Right atrium auricular region (tissue), 2 donors: ENCODE measurements at places on chromosomes 3 and 15. TPM values are rescaled to one million over a fixed set of nuclear protein-coding genes. Genes with fewer than 3 reads are reported as not detected.

DNA sequence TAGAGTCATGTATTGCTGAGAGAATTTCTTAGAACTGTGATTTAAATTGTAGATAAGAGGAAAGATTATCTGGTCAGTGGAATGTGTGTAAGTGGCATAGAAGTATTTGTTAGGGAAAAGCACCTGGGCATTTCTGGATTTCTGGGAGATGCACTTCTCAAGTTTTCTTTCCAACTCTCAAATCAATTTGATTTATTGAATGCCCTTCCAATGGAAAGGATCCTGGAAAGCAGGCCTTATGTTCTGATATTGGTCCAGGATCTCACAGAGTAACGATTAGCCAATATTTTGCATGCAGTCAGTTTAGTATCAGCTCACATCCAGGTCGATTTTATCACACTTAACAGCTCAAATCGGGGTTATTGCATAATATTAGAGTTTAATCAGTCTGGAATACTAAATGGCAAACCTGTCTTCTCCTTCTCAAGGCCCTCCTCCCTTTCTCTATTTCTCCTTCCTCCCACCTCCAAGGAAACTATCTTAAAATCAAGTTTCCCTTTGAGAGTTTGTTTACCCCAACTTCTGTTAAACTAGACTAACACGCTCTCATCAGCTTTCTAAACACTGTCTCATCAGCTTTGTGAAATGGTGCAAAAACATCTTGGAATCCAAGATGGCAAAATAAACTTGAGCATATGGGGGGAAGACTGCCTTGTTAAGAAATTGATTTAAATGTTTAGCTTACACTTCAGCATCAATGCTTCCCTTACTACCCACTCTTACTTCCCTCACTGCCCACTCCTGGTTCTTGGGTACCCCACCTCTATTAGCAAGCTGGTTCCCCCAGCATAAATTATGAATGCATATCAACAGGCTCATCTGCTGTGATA is 9.5 kb downstream of the SOX2 start:
- no peaks in the 10 kb centered on the region for H3K36me3 ChIP-seq
- H3K4me3 ChIP-seq = no peak overlapping the region
- peaks cover 76% of the 10 kb centered on the region for H3K27me3 ChIP-seq
- no peaks in the 10 kb centered on the region for H3K4me1 ChIP-seq
- no peak overlapping the region for H3K27ac ChIP-seq

- no peak for DNase-seq
- no peaks in the 10 kb centered on the region for H3K27me3 ChIP-seq
- no peak overlapping the region for H3K27ac ChIP-seq
- no peak overlapping the region for H3K4me3 ChIP-seq
- no peaks in the 10 kb centered on the region for H3K36me3 ChIP-seq
Measured at GRCh38 chr3:134754768-134755559, 40.1 kb upstream of the EPHB1 start.

DNA sequence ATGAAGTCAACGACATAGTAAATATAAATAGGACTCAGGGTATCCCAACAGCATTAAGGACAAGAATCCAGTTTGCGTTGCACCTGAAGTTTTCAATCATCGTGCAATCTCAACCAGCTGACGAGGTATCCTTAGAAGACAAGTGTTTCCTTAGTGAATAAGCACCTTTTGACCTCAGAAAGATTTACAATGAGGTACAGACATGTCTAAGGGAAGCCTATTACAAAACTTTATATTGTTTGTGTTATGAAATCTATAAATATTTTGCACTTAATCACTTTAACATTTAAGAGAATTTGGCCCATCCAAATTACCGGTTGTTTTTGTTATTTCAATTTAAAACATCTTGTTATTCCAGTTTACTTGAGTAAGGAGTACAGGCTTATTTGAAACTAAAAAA is 64.9 kb upstream of the PRICKLE2 start:
- H3K27me3 ChIP-seq = no peaks in the 10 kb centered on the region
- no peaks in the 10 kb centered on the region for H3K4me1 ChIP-seq
- no peaks in the 10 kb centered on the region for H3K36me3 ChIP-seq
- no peak for DNase-seq
- no peak overlapping the region for H3K4me3 ChIP-seq

DNA sequence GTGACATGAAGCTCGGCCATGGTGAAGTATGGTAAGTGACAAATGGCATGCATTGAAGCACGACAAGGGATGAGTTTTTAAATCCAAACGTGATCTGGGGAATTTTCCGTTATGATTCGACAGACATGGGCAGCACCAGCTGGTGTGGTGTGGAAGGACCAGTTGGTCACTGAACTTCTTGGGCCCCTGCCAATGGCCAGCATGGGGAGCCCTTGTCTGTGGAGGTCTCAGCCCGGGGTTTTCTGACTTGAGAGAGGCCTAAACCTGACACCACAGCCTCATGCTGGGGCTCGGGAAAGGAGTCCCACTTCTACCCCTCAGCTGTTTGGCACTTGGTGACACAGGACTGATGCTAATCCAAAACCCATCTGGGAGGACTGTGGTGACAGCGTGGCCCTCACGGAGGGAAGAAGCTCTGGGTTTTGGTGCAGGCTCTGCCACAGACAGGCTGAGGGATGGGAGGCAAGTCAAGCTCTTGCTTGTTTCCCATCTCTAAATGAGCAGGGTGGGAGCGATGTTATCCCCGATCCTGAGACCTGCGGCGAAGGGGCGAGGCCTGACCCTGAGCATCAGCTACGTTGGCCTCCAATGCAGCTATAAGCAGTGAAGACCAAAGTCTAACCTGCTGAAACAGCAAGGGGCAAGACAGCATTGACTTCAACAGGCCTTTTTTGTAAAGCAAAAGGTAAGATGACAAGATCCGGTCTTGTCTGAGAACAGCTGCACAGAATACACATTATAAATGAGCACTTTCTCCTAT is 69.5 kb downstream of the ATP1B3 start:
- DNase-seq = no peak
- H3K4me3 ChIP-seq = no peak overlapping the region
- H3K27ac ChIP-seq = no peak overlapping the region
- H3K27me3 ChIP-seq = no peaks in the 10 kb centered on the region
- H3K36me3 ChIP-seq = no peaks in the 10 kb centered on the region
- no peaks in the 10 kb centered on the region for H3K4me1 ChIP-seq

CADPS gene
- 48.2 TPM for total RNA-seq

- H3K4me3 ChIP-seq = no peak overlapping the region
- no peaks in the 10 kb centered on the region for H3K27me3 ChIP-seq
- no peak for DNase-seq
- H3K27ac ChIP-seq = no peak overlapping the region
Measured at GRCh38 chr15:64185146-64185911, 22.5 kb upstream of the PPIB start.

DNA sequence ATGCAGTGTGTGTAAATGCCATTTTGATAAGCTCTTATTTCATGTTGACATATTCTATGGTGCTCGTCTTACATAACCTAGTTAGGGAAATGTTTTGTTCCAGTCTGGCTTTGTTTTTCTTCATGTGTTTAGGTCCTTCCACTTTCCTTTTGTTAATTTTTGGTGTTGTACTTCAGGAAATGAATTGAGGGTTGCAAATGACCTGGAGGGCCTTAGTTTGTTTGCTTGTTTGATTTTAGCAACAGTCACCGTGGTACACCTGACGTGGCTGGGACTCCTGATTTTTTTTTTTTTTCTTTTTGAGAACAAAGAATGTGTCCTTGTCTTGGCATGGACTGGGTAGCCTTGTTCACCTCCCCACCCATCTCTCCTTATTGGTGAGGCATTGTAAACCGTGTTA is 114.8 kb downstream of the IGF1R start:
- peak overlapping the region; percentile 31 for H3K27ac ChIP-seq
- H3K27me3 ChIP-seq = no peaks in the 10 kb centered on the region
- no peaks in the 10 kb centered on the region for H3K36me3 ChIP-seq
